ENCODE measurements at places on chromosomes 7 and 10.

DNA sequence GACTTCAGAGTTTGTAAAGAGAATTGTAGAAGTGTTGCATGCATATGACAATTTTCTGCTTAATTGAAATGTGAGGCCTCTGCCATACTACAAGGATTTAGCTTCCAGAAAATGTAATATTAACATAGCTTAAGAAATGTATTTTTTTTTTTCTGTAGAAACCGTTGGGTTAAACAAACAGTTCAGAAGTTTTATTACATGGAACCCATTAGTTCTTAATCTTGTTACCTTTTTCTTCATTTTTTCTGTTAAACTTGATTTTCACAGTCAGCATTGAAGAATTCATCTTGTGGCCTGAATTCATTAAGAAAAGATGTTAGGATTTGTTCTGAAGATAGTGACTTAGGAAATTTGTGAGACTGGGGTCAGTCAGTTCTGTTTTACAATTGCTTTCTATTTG, 4.9 kb downstream of the PTEN start:
- DNase-seq: no peak

DNA sequence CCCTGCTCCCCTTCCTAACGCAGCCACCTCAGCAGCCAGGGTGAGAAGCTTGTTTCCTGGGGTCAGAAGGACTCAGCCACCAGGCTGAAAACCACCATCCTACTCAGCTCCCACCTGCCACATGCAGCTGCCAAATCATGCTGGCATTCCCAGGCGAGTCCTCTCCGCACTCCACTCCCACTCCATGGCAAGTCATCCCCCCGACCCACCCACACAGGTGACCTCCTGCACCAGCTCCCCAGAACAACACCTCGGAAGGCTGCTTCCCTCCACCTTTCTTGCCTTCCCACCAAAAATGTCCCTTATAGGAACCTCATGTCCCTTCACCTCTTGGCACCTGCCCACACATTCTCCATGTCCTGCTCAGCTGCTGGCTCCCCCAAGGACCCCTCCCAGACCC, 4.6 kb downstream of the PDAP1 start:
- no peak for DNase-seq

GRCh38 chr10:11237571-11237970, 219.9 kb downstream of the CELF2 start:
- DNase-seq: no peak

GRCh38 chr7:90966346-90966745, 297.9 kb upstream of the FZD1 start:
- DNase-seq: no peak

- peak; percentile 25 for DNase-seq
These were observed 375.2 kb downstream of the RPS24 start for GRCh38 chr10:78408671-78409472.

DNA sequence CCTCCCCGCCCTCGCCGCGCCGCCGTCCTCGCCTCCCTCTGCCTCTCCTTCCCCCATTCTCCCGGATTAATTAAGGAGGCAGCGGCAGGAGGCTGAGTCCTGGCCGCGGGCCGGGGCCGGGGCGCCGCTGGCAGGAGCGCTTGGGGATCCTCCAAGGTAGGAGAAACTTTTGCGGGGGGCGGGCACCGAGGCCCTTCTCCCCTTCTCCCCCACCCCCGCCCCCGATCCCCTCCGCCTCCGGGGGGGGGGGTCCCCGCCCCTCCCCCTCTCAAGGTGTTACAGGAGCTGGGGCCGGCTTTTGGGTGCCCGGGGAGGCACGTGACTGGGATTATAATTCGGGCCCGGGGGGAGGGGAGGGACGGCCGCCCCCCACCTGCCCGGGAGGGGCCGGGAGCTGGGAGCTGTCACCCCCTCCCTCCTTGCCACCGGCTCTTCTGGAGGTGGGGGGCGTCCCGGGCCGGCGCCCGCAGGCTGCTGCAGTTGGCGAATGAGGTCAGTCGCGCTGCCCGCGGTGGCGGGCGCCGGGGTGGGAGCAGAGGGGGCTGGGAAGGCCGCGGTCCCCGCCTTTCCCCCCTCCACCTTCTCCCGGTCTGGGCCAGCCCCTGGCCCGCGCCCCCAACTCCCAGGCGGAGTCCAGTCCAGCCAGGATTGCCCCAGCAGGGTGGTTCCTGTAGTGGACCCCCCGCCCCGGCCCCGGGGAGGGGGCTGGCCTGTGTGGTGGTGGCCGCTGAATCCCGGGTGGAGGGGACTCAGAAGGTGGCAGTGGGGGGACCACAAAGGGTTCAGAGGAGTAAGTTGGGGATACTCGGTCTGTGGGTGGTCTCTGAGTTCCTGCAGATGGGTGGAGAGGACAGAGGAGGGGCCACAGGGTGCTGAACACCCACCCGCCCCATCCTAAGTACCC, 567 bp downstream of the GTF2IRD1 start:
- peak; percentile 39 for DNase-seq

- DNase-seq: no peak
These were observed 427.7 kb downstream of the LRMDA start for GRCh38 chr10:75859141-75859540.

DNA sequence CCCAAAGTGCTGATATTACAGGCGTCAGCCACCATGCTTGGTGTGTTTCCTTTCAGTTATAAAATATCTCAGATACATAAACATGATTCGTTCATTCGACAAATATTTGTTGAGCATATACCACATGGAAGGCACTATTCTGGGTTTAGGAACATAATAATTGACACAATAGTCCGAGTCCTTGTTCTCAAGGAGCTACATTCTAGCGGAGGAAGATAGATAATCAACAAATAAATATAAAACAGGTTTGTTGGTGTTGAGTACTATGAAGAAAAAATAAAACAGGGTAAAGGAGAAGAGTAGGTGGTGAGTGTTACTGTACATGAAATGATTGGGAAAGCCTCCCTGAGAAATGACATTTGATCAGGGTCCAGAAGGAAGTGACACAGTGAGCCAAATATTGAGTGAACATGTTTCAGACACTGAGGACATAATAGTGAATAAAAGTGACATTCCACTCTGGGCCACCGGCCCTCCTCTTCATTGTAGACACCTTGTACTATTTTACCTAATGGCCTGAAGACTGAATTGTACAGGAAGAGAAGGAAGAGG, 6.9 kb upstream of the HILPDA start:
- DNase-seq: no peak

- DNase-seq: no peak
These were observed 15.8 kb upstream of the CPA1 start for GRCh38 chr7:130364451-130364850.

- DNase-seq: no peak
These were observed 73.1 kb downstream of the LANCL2 start for GRCh38 chr7:55438085-55438756.

DNA sequence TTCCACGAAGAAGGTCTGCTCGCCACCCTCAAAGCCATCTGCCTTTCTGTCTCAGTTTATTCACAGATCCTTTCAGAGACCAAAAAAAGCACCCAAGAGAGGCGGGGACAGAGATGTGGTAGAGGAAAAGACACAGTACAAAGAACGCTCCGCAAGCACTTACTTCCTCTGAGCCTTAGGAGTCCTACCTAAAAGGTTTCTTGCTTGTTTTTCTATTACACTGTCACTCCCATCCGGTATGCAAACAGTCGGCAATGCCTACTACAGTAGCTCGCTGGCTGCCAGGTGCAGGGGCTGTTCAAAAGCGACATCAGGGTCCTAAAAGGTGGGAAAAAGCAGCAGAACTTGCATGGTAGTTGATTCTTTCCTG, 816 bp downstream of the TECPR1 start:
- DNase-seq: no peak

DNA sequence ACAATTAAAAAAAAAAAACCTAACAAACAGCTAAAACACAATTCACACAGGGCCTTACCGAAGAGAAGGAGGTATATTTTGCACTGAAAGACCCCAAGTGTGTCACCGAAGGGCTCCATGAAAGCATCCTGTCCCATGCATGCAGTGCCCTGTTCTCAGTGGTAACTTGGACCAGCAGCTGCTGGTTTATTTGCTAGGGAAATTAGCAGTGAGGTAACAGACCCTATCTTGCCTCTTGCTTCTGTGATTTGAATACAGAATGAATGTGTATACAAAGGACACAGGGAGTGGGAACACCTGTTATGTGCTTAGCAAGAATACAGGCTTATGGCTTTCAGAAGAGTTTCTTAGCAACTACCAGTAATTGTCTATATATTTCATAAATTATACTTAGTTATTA, at the start of gene HEPACAM2:
Gene HEPACAM2 (minus strand): TSS at position 160 of the 400 bp plus-strand sequence.
- DNase-seq: no peak

- no peak for DNase-seq
These were observed 24.2 kb upstream of the RASSF4 start for GRCh38 chr10:44935201-44935965.

GRCh38 chr10:97062456-97062855, 123.3 kb downstream of the SLIT1 start:
- no peak for DNase-seq

- no peak for DNase-seq
These were observed 26.3 kb downstream of the NEURL1 start for GRCh38 chr10:103519798-103520197.

DNA sequence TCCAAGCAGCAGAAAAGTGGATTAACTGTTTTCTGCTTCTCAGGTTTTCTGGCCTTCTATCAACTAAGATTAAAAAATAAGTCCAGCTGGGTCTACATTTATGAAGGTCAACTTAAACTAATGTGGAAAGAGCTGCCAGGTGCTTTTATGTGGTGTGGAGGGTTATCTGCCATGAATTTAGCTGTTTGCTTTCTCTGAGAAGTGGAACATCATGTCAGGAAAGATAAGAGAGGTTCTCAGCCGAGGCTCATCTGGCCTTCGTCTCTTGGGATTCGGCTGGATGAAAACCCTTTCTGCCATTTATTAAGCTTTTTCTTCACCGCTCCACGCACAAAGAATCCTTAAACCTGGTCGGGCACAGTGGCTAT, 5.5 kb downstream of the PTPRN2 start:
- no peak for DNase-seq

- no peak for DNase-seq
These were observed 72.8 kb downstream of the TSPAN12 start for GRCh38 chr7:120785095-120785494.

- DNase-seq: no peak
These were observed 237.2 kb upstream of the KAT6B start for GRCh38 chr10:74589226-74589673.

GRCh38 chr7:77407906-77408305, 8.2 kb downstream of the GSAP start:
- DNase-seq: no peak

GRCh38 chr10:34151481-34151880, 663.6 kb downstream of the PARD3 start:
- DNase-seq: no peak

DNA sequence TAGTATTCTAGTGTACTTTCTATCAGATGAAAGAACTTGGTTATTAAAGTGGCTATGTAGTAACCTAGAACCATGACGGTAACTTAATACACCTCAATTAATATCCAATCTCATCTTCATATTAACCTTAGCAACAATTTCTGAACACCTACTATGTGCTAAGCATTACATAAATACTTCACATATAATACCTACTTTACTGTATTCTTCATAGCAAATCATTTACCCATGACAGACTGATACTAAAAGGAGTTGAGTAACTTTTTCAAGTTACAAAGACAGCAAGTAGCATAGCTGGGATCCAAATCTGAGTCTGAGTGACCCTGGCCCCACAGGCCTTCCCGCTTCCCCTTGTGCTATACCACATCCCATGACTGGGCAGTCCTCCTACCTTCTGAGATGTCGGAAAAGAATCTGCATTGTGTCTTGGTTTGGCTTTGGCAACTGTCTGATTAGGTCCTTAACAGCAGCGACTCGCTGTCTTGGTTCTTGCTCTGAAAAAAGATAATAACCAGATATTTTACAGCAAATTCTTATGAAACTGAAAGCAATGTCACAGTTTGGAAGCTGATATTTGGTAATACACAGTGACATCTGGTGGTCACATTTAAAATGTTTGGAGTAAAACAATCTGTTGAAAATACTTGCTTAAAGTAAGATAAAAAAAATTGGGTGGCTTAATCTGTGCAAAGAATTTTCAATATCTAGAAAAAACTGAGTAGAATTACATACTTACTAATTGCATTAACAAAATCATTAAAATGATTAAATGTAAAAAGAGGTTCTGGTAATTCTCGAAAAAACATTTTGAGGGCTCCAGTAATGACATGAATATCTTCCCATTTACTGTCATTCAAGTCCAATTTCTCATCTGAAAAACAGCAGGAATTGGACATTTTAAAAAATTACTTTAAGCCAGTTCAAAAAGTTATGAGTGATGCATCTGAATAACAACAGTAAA, 120.1 kb downstream of the ARHGAP12 start:
- DNase-seq: no peak

GRCh38 chr10:12401466-12401865, 52.1 kb downstream of the CAMK1D start:
- DNase-seq: no peak

DNA sequence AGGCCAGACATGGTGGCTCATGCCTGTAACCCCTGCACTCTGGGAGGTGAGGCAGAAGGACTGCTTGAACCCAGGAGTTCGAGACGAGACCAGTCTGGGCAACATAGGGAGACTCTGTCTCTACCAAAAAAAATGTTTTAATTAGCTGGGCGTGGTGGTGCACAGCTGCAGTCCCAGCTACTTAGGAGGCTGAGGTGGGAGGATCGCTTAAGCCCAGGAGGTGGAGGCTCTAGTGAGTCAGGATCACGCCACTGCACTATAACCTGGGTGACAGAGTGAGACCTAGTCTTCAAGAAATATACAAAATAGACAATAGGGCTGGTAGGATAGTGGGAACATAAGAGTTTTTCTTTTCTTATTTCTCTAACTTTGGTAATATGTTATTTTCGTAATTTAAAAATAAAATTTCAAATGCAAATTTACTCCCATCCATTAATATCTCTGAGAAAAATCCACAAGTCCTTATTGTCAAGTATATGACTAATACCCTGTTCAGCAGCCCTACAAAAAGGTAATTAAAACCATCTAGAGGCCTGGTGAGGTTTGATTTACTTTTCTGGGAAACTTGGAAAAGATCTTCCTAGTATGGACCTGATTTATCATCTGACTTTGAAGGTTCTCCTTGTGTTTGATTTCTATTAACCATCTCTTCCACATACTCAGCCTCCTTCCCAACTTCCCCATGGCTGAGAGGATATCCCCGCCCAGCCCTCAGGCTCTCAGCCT, 50.0 kb downstream of the CREB3L2 start:
- no peak for DNase-seq

DNA sequence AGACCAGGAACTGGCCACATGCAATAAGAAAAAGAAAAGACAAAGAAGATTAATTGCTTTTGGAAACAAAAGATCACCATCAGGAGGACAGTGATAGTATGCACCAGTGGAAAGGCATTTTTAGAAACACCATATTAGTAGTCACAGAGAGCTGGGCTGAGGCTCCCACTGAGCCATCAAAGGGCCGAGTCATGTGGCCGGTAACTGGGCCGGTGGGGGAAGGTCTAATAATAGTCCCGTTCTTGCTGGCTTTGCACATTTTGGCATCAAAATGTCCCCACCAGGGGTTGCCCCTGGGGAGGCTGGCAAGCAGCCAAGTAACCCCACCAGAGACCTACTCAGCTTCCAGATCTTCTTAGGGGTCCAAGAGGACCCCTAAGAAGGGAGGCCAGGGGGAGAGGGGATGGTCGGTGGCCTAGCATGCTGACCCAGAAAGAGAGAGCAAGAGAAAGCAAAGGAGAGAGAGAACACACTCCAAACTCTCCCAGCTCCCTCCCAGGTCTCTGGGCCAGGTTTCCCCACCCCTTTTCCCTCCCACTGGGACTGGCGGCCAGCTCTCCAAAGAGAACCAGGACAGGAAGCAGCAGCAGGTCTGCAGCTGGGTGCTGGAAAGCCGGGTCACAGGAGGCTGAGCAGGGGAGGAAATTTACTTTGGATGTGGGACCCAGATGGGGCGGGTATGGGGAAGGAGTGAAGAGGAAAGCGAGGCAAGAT, 70.2 kb upstream of the FGFR2 start:
- DNase-seq: peak; percentile 56
